ENCODE measurements at places on chromosomes 2 and 18. TPM values are rescaled to one million over a fixed set of nuclear protein-coding genes. Genes with fewer than 3 reads are reported as not detected.

- no peak for DNase-seq
These were observed 258.5 kb downstream of the PTGR3 start for GRCh38 chr18:74950479-74950878.

DNA sequence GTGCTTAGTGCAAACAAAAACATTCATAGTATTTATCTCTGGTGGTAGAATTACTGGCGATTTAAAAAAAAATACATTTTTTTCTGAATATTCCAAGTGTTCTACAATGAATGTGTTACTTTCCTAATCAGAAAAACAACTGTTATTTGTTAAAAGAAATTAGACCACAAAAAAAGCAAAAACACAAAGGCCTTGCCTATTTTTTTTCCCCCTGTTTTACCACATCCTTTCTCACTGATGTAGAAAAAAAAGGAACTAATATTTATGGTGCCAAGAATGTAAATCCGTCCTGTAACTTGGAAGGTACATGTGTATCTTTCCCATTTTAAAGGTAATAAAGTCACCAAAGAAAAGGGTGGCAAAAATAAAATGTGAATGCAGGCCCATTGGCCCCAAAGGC, 28.4 kb upstream of the MGAT4A start:
- no peak for DNase-seq

GRCh38 chr2:118853129-118853640, 5.7 kb upstream of the EN1 start:
- DNase-seq, result no peak

- DNase-seq, result no peak
These were observed 32.4 kb upstream of the NCK2 start for GRCh38 chr2:105712166-105712915.

GRCh38 chr2:136178941-136179601, 61.1 kb upstream of the CXCR4 start:
- no peak for DNase-seq

DNA sequence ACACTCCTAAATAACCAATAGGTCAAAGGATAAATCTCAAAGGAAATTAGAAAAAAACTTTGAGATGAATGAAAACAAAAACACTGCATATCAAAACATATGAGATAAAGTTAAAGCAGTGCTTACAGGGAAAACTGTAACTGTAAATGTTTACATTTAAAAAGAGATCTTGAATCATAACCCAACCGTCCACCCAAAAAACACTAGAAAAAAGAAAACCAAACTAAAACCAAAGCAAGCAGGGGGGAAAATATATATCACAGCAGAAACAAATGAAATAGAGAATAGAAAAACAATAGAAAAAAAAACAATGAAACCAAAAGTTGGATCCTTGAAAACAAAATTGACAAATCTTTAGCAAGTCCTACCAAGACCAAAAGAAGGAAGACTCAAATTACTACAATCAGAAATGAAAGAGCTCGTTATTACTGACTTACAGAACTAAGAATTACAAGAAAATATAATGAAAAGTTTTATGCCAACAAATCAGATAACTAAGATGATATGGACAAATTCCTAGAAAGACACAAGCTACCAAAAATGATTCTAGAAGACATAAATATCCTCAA, 65.6 kb downstream of the TLK1 start:
- no peak for DNase-seq

- DNase-seq, result no peak
These were observed 818.7 kb downstream of the BCL11A start for GRCh38 chr2:59734743-59735142.

GRCh38 chr2:148948868-148949267, 73.8 kb downstream of the KIF5C start:
- no peak for DNase-seq

GRCh38 chr2:61689568-61689967, 151.4 kb upstream of the XPO1 start:
- no peak for DNase-seq

KCNF1 gene
- 0.52 TPM for total RNA-seq

SCYGR4 gene
- total RNA-seq, result not detected

SERPINB5 gene
- 19.5 TPM for total RNA-seq
